ENCODE measurements at places on chromosomes 2 and 18.
A peak's percentile ranks its signal among the peaks of the same experiment; 100 is the strongest.

- DNase-seq, result no peak
Observed at GRCh38 chr2:186623084-186623483, 33.2 kb downstream of the ITGAV start.

DNA sequence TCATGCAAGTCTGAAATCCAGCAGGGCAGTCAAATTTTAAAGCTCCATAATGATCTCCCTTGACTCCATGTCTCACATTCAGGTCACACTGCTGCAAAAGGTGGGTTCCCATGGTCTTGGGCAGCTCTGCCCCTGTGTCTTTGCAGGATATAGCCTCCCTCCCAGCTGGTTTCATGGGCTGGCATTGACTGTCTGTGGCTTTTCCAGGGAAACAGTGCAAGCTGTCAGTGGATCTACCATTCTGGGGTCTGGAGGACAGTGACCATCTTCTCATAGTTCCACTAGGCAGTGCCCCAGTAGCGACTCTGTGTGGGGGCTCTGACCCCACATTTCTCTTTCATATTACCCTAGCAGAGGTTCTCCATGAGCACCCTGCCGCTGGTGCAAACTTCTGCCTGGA lies 220.6 kb upstream of the COPS8 start:
- no peak for DNase-seq

GRCh38 chr18:26686532-26686931 lies 138.2 kb upstream of the KCTD1 start:
- no peak for DNase-seq

DNA sequence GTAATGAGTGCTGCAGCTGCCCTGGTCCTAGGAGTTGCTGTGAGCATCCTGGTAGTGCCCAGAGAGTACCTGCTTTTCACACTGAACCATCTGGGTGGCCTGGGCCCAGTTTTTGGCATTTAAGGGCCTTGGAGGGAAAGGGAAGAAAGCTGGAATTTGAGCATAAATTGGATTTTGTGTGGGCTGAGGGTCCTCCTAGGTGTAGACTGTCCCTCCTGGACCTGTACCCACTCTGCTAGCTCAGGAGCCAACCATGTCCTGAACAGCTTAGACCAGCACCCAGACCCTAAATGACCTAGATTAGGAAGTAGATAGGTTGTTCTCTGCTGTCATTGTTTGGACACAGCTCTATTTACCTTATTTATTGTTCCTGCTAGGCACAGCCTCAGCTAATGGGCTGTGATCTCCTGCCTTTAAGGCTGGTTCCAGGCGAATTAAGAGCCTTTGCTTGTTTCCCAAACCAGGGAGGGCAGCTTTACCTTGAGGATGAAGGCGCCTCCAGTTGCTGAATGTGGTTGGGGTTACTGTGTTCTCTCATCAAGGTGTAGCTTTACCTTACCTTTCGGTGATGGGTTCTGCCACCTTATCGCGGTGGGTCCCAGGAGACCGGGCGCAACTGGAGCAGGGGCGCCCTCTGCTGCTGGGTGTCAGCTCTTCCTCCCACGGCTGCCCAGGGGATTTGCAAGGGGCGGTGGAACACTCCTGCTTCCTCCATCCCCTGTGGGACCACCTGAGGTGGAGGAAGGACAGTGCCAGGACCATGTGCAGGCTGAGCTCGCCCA lies 34.4 kb downstream of the ITGA6 start:
- peak; percentile 82 for DNase-seq

DNA sequence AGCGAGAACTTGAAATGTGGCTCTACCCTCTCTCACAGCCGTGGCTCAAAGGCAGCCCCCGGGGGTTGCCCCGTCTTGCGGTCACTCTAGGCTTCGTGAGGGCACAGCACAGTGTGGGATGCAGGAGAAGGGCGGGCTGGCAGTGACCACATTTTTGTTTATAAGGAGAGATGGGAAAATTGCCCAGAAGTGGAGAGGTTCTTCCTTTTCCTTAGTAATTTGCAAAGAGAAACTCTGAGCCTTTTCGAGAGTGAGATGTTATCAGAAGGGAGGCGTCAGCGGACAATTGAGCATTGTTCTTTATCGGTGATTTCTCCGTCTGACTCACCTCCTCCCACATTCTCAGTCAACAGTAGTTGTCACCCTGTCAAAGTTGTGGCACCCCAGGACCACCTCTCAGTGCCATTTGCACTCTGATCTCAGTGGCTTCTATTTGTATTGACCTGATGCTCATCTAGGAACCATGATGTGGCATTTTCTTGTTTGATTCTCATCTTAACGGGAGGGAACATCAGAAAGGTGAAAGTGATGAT lies 89.6 kb downstream of the ACAA2 start:
- peak; percentile 38 for DNase-seq

GRCh38 chr2:88753833-88754584 lies 62.5 kb downstream of the RPIA start:
- DNase-seq, result peak; percentile 38

Data from activated CD4-positive, alpha-beta T cell treated with anti-CD3 and anti-CD28 coated beads for 48 hours (primary cell).